ENCODE measurements at places on chromosomes 12 and 14.

- no peak for DNase-seq
These were observed 291.9 kb upstream of the RTL1 start for GRCh38 chr14:101195309-101195901.

DNA sequence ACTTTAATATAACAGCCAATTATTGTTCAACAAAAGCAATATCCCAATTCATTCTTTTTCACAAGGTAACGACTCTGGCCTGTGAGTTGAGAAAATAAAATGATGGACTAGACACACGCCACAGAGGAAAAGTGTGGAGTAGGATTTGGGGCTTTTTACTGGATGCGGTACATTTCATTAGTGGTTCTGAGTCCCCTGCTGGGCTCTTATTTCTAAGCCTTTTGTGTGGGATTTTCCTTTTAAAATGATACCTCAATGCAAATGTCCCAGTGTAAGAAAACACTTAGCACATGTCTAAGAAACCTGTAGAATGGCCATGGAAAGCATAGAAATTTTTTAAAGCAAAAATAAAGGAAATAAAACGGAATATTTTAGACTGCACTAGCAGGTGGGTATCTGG, 73.4 kb downstream of the C12orf42 start:
- no peak for DNase-seq

- DNase-seq, result no peak
These were observed at the start of gene NOS1 for GRCh38 chr12:117361347-117361751. TSS of gene NOS1 (minus strand) at chr12:117361626. CDS start at chr12:117331069, 30,557 bp downstream.

- no peak for DNase-seq
These were observed 144.5 kb downstream of the EPS8 start for GRCh38 chr12:15644700-15645099.

DNA sequence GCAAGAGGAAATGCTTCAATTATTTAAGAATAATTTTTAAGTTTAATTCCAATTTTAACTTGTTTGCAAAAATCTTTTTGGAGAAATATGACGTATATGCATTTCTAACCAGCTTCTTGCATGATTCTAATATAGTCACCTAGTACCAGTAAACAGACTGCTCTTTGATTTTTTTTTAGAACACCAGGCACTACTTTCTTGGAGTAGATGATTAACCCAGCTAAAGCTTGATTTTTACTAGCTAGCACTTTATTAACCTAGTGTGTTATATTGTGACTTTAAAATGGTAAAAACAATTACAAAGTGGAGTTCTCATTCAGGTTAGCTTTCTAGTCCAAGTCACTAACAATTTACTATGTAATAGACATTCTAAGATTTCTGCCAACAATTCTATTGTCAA, 32.6 kb upstream of the FGD4 start:
- no peak for DNase-seq

- no peak for DNase-seq
These were observed 292.2 kb upstream of the ATXN7L3B start for GRCh38 chr12:74245458-74245857.

DNA sequence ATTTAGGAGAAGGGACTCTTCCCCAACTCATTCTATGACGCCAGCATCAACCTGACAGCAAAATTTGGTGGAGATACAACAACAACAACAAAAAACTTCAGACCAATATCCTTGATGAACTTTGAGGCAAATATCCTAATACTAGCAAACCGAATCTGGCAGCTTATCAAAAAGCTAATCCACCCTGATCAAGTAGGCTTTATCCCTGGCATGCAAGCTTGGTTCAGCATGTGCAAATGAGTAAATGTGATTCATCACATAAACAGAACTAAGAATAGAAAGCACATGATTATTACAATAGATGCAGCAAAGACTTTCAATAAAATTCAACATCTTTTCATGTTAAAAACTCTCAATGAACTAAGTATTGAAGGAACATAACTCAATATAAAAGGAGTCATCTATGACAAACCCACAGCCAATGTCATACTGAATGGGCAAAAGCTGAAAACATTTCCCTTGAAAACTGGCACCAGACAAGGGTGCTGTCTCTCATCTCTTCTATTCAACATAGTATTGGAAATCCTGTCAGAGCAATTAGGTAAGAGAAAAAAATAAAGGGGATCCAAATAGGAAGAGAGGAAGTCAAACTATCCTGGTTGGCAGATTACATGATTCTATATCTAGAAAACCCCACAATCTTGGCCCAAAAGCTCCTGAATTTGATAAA, 233.3 kb downstream of the CCDC59 start:
- DNase-seq, result no peak

DNA sequence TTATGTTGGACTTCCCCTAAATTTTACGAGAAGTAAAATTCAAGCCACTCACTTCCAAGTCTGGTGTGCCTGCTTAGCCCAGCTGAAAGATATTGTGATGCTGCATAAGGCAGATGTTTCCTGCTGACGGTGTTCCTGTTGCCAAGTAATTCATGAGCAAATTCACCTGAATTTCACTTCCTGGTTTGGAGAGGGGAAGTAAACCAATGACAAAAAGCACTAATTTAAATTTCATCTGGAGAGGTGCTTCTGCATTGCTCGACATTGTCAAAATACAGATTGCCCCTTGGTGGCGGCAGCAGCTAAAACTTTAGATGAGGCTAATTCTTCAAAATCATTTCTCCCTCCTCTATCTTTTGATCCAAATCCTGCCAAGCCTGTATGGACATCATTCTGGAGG, 281.1 kb downstream of the AACS start:
- no peak for DNase-seq

DNA sequence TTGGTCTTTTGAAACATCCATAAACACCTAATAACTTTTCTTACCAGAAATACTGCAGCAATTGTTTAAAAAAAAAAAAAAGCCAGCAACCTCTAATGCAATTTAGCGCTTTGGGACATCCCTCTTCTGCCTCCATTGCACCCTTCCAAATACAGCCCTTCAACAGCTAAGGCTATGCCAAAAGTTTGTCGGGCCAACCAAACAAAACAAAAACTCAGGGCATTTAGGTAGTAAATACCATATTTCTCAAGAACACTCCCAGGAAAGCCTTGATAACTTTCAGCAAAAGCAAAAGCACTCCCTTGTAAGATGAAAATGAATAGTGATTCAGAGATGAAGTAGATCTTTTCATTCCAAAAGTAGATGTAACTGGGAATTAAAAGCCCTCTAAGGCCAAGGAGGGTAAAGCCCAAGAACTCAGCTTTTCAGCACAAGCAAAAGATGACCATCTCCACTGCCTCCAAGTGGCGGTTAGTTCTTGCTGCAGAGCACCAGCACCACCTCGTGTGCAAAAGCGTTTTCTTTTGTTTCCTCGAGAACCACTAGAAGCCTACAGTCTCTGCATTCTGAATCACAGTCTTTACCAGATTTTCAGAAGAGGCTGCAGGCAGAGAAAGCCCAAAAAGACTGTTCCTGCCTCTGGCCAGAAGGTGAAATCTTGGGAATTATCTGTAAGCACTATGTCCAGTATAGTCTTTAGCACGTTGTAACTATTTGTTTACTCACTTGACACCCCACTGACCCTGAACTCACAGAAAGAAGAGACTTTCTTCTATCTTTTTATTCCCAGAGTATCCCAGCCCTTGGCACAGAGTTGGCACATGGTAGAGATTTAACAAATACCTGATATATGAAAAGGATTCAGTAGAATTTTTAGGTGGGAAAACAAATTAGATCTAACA, 53.1 kb downstream of the SIX6 start:
- DNase-seq, result no peak

DNA sequence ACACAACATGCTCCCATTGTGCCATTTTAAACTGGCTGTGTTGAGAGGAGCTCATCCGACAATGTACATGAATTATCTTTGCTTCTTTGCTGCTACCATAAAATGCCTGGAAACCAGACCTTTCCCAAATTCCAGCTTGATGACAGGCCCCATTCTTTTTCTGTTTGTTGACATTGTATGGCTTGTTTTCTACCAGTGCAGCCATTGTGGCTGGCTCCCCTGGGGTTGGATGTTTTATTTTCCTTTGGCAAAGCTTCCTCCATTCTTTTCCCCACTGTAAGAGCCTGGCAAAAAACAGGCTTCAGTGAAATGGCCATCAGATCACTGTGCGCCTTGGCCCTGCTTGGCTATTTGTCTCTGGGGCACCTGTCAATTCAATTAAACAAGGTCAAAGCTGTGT, 532.5 kb downstream of the VRK1 start:
- DNase-seq, result no peak

GRCh38 chr12:107304588-107305532, 211.5 kb upstream of the CRY1 start:
- DNase-seq, result no peak

GRCh38 chr12:39619316-39619659, 315 bp downstream of the ABCD2 start:
- DNase-seq, result no peak

- DNase-seq, result no peak
These were observed 412 bp upstream of the SNW1 start for GRCh38 chr14:77761205-77761931.

DNA sequence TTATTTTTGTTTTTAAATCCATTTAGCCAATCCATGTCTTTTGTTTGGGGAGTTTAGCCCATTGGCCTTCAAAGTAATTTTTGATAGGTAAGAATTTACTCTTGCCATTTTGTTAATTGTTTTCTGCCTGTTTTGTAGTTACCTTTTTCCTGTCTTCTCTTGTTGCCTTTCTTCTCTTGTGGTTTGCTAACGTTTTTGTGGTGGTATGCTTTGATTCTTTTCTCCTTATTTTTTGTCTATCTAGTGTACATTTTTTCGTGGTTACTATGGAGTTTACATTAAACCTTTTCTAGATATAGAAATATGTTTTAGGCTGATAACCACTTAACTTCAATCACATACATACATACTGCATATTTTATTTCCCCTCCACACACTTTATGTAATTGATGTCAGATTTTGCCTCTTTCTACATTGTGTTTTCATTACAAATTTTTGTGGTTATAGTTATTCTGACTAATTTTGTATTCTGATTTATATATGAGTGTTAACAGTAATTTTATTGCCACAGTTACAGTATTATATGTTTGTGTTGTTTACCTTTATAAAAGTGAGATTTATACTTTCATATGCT, 19.2 kb upstream of the PPP1R12A start:
- no peak for DNase-seq

DNA sequence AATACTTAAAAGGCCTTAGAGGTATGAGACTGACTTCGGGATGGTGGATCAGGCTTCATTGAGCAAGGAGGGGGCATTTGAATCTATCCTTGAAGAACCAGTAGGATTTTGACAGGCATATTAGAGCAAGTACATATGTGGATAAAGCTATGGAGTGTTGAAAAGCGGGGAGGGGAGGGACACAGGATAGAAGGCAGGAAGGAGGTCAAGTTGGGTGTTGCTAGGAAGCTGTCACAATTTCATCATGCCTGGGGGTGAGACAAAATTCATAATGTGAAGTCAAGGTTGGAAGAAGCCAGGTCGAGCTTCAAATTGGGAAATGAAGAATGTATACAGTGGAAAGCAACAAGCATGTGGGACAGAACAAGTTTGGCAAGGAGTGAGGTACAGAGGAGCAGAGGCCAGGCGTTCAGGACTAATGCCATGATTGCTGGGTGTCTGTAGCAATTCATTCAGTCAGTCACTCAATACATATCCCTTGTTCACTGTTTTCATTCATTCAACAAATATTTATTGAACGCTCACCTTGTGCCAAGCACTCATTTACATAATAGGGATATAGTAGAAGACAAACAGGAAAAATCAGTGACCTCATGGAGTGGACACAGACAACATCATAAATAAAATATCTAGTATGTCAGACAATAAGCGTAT, 58.3 kb upstream of the LTA4H start:
- no peak for DNase-seq

- no peak for DNase-seq
These were observed 12.4 kb upstream of the NRXN3 start for GRCh38 chr14:78157494-78158437.

DNA sequence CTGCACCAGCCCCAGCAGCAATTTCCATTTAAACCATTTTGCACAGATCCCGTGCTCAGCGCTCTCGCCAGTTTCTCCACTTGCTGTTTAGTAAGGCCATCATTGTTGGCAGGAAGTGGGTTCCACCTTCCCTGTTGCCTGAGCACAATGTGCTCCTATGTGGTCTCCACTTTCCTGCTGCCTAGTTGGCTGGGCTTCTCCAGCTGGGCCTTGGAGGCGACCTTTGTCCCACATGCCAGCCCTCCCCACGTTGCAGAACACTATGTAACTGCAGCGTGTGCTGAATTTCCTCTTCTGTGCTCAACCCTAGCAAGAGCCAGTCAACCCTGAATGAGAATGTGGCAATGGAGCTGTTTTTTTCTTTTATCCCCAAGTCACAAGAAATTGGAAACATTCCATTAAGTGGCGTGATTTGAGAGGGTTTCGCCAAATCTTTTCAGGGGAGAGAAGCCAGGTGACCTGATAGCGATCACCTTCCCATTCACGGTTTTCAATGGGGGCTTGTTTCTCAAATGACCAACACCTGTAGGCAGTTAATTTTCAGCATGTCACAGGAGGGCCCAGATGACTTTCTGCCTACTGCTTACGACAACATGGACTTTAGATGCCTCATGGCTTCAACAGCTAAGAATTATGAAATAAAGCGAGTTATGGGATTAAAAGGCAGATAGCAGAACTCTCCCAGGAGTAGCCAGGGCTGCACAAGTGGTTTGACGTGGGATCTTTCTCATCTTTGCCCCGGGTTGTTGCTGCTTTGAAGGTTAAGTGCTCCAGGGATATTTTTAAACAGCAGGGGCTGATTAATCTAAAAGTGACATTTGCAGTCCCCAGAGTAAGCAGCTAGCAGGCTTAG, at the start of gene ACACB:
ACACB (plus strand) TSS at position 830 of the 853 bp plus-strand sequence. CDS start 22,819 bp downstream, outside the sequence.
- peak; percentile 88 for DNase-seq

DNA sequence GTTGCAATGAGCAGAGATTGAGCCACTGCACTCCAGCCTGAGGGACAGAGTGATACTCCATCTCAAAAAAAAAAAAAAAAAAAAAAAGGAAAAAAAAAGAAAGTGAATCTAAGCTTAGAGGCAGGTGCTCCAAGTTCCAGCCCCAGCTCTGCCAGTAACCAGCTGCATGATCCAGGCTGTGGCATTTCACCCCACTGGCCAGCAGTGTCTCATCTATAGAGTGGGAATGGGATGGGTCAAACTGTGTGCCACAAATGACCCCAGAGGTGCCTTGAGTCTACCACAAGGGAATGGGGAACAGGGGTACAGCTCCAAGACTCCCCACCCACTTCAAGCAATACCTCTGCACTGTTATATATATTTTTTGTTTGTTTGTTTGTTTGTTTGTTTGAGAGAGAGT, 5.0 kb downstream of the PLEKHD1 start:
- no peak for DNase-seq

DNA sequence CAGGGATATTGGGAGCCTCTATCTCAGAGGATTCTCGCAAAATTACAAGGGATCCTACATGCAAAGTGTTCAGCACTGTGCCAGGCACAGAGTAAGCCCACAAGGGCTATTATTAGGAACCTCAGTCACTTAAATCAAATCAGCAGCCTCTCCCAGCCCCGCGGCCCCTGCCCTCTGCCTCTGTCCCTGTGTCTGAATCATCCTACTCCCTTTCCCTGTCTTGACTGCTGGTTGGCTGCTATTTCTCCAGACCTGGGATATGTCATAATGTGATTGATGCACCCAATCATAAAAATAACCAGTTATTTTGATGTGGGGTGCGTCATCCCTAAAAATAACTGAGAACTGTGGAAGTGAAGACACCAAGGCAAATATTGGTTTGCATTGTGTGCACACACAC, 176.3 kb downstream of the KSR2 start:
- DNase-seq, result no peak

- peak; percentile 87 for DNase-seq
These were observed 14.0 kb downstream of the KCTD10 start for GRCh38 chr12:109462868-109463692.

All from Right ventricle myocardium inferior (tissue), 1 donor.